SK-MEL-5 (cell line): ENCODE measurements at places on chromosomes 1 and 21. TPM values are rescaled to one million over a fixed set of nuclear protein-coding genes. Genes with fewer than 3 reads are reported as not detected.
A peak's percentile ranks its signal among the peaks of the same experiment; 100 is the strongest.

GRCh38 chr1:107339775-107340174 lies 198.9 kb downstream of the NTNG1 start:
- DNase-seq: no peak

- DNase-seq: no peak
Measured at GRCh38 chr1:204321051-204321450, 38.7 kb downstream of the PLEKHA6 start.

DNA sequence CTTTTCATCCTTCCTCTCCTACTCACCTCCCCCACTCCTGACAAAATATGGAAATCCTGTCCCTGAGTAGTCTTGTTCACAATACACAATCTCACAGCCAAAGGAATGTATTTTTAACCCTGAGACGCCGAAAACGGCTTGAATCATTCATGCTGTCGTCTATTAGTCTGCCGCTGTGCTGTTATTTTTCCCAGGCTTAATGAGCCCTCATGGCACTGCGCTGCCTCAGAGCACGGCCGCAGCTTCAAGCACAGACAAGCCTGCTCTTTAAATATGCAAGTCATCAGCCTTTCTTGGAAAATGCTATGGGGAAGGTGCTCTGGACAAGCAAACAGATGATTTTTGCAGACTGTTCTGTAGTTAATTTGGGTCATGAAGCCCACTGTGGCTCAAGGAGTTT lies 302.7 kb downstream of the DISC1 start:
- no peak for DNase-seq

DNA sequence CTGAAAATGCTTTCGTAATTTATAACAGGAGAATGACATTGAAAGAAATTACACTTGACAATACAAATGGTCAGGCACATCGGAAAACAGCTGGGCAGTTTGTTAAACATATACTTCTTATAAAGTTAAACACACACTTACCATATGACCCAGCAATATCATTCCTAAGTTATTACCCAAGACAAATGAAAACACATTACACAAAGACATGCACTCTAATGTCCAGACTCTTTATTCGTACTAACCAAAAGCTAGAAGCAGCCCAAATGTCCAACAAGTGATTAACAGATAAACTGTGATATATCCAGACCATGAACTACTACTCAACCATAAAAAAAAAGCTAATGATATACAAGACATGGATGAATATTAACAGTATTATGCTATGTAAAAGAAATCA lies 8.5 kb downstream of the AKT3 start:
- DNase-seq: peak; percentile 30

- DNase-seq: no peak
Measured at GRCh38 chr1:187646536-187647107, 817.9 kb downstream of the PLA2G4A start.

The TSPEAR gene
- not detected in 2 replicates for total RNA-seq
